ENCODE measurements at places on chromosomes 1 and 21.

- DNase-seq, result peak; percentile 14
Measured at GRCh38 chr1:27884006-27884954, 11.9 kb downstream of the THEMIS2 start.

GRCh38 chr1:112981426-112981825 lies 25.4 kb upstream of the SLC16A1 start:
- DNase-seq, result no peak

DNA sequence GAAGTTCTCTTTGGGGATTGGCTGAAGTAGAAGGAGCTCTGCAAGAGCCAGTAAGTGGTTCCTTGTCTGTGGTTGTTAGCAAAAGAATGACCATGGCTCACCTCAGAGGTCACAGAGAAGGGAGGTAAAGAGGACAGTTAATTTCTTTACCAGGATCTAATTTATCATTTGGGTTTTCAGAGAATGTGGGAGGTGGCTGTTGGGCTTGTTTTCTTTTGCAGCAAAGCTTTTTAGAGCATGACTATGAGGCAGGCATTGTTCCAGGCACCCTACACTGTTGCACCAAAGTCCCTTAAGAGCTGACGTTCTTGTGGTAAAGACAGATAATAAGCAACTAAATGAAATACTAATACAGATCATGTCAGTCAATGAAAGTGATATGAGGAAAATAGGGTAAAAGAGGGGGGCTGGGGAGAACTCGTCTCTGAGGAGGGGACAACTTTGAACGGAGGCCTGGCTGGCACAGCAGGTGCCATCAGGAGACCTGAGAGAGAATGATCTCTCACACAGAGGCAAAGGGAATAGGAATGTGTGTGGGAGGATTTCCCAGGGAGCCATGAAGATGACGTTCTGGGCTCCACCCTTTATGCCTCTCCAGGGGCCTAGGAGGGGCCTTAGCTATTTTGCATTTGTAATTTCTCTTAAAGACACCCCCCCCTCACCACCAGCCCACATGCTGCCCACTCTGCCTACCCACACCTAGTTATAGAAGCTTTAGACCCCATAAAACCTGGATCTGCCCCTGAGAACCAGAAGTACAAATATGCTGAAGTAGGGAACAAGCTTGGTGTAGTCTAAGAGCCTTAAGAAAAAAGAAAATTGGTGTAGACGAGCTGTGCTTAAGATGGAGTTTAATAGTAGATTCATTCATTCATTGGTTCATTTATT lies 177.5 kb downstream of the ROR1 start:
- DNase-seq, result no peak

- DNase-seq, result no peak
Measured at GRCh38 chr1:92587445-92587844, 100.7 kb upstream of the GFI1 start.

GRCh38 chr1:150068109-150068435 lies 496 bp downstream of the VPS45 start:
- DNase-seq, result no peak

Data from RCC 7860 (cell line).